ENCODE measurements at places on chromosomes 16 and 17.
A peak's percentile ranks its signal among the peaks of the same experiment; 100 is the strongest.

- DNase-seq: no peak
These were observed 22.9 kb downstream of the COPZ2 start for GRCh38 chr17:48014595-48015111.

GRCh38 chr17:70105641-70106040 is 30.6 kb downstream of the KCNJ16 start:
- DNase-seq: no peak

GRCh38 chr16:87586201-87586782 is 16.0 kb upstream of the JPH3 start:
- no peak for DNase-seq

DNA sequence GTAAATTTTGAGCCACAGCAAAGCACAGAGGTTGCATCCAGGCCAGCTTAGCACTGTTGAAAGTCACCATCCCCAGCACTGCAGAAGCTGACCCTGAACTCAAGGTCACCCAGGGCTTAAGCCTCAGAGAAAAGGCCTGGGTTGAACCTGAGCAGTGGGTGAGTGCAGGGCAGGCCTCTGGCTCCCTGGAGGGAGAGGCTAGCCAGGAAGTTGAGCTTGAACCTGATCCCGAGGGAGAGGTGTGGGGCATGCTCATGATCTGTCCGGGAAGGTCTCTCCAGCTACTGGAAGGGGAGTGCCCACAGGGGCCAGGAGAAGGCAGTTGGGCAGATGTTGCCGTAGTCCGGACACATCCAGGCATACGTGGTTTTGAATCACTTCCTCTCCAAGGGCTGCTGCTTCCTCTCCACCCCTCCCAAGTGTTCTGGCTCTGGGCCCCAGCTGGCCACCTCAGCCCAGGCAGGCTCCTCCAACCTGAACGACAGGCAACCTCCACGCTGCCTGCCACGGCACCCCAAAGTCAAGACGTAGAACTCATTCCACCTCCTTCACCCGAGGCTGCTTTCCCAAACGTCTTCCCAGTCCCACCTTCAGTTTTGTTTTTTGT is 18.4 kb downstream of the CARHSP1 start:
- no peak for DNase-seq

DNA sequence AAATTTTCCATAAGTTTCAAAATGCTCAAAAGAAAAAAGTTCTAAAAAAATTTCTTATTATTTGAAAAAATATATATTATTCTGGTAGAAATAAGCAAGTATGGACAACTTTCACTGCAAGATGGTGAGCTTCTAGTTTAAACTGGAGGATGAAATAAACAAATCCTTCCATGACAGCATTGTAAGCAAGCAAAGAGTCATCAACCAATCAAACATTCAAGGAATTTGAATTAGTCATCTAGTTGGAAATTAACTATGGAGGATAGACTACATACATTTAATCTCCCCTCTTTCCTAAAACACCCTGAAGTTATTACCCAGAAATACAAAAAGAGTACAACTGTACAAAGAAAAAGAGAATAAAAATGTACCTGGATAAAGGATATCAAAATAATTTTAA is 51.0 kb upstream of the IRX5 start:
- no peak for DNase-seq

DNA sequence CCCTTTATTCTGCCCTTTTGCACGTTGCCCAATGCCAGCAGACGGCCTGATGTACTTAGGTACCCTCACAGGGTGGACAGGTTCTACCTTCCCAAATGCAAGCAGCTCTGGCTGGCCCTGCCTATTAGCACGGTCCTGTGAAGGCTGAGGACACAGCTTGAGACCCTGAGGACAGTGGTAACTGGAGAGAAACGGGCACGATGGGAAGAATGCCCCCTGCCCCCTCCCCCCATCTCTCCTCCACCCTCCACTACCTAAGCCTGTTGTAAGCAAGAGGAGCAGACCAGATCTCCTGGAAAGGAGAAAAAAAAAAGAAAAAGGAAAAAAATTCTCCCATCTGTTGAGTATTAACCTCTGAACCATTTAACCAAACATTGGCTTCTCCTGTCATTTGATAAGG is 34.1 kb downstream of the MEOX1 start:
- no peak for DNase-seq

DNA sequence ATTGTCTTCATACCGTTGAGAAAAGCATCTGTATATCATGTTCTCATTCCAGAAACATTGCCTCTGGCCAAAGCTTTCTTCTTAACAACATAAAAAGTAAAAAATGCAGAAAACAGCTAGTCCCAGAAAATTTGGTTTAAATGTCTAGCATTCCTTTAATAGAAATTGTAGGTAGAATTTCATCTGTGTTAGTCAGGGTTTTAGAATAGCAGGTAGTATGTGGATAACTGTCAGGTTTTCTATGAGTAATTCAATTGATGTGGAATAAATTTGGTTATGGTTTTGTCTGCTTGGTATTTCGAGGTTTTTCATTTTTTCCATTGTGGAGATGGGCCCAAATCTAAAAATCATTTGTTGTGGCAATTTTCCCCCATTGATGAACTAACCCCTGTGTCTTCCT is 616.7 kb downstream of the KCNJ2 start:
- DNase-seq: no peak

DNA sequence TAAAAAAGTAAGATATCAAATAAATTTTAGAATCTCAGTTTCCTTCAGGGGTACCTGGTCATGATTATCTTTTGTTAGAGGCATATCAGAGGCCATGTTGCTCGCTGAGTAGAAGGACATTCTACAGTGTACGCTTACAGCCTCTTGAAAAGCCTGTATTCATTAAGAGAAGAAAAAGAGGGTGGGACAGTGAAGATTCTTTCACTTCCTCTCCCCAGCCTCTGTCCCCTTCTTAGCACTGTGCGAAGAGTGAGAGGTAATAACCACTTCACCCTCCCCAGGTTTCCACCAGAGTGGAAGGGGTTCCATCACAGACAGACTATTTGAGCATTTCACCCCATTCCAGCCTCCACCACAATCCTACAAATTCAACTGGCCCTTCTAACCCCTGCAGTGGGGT is 4.8 kb upstream of the LPO start:
- DNase-seq: no peak

- no peak for DNase-seq
These were observed 4.8 kb downstream of the ABCA10 start for GRCh38 chr17:69223809-69224208.

GRCh38 chr17:12867726-12868125 is 78.4 kb downstream of the ARHGAP44 start:
- no peak for DNase-seq

- DNase-seq: peak; percentile 79
These were observed at the start of gene SPATA2L for GRCh38 chr16:89701425-89702406. Gene SPATA2L (minus strand): TSS chr16:89701705. CDS start chr16:89701232, 473 bp downstream.

DNA sequence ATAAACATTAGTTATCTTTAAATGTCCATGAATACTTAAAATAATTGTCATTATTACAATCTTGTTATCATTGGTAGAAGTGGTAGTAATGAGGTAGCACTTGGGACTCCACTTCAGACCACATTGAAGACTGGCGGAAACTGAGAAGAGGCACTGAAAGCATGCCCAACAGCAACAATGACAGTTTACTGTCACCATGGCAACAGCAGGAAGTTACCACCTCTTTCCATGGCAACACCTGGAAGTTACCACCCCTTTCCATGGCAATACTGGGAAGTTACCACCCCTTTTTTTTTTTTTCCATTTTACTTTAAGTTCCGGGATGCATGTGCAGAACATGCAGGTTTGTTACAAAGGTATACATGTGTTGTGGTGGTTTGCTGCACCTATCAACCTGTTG is 494.9 kb upstream of the RBFOX1 start:
- DNase-seq: no peak

DNA sequence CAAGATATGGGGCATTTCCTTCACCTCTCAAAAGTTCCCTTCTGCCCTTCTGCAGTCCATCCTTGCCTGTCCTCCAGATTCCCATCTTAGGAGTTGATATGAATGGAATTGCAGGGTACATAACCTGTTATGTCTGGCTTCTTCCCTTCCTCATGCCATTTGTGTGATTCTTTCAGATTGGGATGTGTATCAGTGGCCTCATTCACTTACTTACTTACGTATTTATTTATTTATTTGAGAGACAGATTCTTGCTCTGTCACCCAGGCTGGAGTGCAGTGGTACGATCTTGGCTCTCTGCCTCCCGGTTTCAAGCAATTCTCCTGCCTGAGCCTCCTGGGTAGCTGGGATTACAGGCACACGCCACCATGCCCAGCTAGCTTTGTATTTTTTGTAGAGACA is 6.2 kb upstream of the TMEM94 start:
- DNase-seq: no peak

GRCh38 chr17:82127704-82128103 is 29.7 kb upstream of the FASN start:
- DNase-seq: no peak

- no peak for DNase-seq
These were observed 12.7 kb downstream of the DNAAF8 start for GRCh38 chr16:4746991-4747574.

DNA sequence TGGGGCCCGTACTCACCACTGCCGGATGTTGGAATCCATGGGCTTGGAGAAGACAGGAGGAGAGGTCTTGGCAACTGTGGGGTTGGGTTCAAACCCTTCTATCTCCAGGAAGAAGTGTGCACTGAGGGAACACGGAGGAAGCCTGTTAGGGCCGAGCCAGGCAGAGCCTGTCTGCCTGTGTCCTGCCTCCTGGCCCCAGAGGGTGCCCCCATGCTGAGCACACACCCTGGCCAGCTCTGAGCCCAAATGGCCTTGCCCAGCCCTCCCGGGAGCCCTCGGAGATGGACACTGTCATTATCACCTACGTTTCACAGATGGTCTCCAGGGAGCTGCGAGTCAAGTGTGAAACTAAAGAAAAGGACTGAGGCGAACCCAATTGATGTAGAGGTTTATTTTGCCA is 12.5 kb downstream of the TRPV3 start:
- DNase-seq: no peak

DNA sequence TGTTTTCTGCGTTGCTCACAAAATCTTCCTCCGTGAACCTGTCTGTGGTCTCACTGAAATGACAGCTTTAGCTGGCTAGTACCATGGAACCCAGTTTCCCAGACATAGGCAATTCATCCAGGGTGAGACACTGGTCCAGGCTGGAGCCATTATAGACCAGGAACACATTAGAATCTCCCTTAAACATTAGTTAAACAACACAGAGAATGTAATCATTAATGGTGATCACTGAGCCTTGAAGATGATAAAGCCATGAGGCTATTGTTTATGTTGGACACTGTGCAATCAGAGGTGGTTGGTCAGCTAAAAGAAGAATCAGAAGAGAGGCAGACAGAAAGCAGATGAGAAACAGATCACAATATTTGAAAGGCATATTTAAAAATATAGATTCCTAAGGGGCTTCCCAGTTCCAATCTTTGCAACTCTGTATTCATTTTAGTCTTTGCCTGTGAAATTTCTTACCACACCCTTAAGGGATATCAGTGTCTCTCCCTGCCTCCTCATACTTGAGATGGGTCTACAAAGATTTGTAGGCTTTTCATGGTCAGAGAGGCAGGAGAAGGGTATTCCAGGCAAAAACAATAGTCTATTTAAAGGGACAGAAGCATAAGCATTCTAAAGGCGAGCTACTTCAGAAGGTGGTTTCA is 317.9 kb downstream of the MAP2K6 start:
- no peak for DNase-seq

GRCh38 chr17:1109606-1110540 is 69.9 kb downstream of the ABR start:
- DNase-seq: no peak

GRCh38 chr16:23557779-23558702 is 514 bp downstream of the UBFD1 start:
- peak; percentile 25 for DNase-seq

GRCh38 chr17:17381446-17382064 is 78.4 kb downstream of the NT5M start:
- peak; percentile 58 for DNase-seq

- no peak for DNase-seq
These were observed 202.9 kb upstream of the IRX3 start for GRCh38 chr16:54489225-54490111.

DNA sequence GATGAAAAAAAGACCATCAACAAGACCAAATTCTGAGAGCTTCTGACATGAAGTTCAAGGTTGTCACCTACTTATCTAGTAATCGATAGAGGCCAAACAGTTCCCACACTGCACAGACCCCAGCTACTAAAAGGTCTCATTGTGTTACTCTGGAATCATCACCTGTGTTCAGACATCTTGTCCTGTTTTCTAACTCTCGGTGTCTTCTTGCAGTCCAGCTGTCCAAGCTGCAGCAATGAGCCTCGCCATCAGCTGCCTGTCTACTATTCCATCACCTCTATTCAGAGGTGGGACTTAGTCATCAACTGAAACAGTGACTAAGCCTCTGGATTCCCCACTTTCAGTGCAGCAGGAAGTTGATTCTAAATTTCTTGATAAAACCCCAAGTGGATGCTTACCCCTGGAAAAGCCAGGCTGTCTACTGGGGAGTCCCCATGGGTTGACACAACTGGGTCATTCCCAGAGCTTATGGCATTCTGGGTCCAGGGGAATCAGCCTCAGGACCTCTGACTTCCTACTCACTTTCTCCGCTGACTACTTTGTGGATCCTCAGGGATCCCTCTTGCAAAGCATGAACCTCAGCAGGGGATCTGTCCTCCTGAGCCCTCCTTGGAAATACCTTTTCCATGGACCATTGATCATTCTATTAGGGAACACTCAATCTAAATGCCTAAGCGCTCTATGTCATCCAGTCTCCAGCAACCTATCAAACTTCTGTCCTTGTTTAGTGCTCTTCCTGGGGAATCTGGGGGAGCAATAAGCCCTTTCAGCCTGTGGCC is 46.5 kb downstream of the HNF1B start:
- no peak for DNase-seq

GRCh38 chr16:49637933-49638672 is 217.8 kb downstream of the ZNF423 start:
- no peak for DNase-seq

DNA sequence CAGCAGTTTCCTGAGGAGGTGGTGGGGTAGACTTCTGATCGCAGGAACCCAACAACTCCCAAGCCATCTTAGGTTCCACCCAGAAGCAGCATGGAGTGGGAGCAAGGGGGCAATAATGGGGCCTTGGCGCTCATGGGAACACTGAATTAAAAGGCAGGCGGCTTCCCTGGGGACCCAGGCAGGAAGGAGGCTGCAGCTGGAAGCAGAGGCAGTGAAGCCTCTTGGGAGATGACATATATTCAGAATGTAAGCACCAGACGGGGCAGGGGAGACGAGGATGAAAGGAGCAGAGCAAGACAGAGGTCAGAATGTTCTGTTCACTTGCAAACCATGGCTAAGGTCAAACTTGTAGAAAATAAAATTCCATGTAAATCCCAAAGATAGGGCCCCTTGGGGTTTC is 2.9 kb downstream of the HIGD1B start:
- DNase-seq: no peak

DNA sequence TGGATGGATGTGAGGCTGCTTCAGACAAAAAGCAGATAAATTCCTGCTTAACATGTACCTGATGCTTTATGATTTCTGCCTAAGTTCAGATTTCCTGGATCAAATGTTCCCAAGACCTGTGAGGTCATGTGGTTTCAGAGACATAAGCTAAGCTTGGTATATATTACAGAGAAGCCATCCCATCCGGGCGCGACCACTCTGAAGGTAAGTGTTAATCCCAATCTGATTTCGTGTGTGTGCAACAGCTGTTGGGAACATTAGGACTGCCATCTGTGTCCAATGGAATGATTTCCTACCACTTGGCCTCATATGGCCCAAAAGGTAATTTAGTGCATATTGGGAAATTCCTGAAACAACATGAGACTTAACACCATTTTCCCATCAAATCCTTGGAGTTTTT is 199.1 kb downstream of the HS3ST3B1 start:
- no peak for DNase-seq

Measured in midbrain (tissue), 1 donor.